ENCODE measurements at places on chromosomes 2 and 18. TPM values are rescaled to one million over a fixed set of nuclear protein-coding genes. Genes with fewer than 3 reads are reported as not detected.

GRCh38 chr2:176260689-176261088, 8.6 kb upstream of the MTX2 start:
- no peak for DNase-seq
- no peaks in the 10 kb centered on the region for H3K4me1 ChIP-seq
- H3K27me3 ChIP-seq = no peaks in the 10 kb centered on the region
- H3K27ac ChIP-seq = no peak overlapping the region
- H3K4me3 ChIP-seq = no peak overlapping the region
- no peaks in the 10 kb centered on the region for H3K36me3 ChIP-seq

DNA sequence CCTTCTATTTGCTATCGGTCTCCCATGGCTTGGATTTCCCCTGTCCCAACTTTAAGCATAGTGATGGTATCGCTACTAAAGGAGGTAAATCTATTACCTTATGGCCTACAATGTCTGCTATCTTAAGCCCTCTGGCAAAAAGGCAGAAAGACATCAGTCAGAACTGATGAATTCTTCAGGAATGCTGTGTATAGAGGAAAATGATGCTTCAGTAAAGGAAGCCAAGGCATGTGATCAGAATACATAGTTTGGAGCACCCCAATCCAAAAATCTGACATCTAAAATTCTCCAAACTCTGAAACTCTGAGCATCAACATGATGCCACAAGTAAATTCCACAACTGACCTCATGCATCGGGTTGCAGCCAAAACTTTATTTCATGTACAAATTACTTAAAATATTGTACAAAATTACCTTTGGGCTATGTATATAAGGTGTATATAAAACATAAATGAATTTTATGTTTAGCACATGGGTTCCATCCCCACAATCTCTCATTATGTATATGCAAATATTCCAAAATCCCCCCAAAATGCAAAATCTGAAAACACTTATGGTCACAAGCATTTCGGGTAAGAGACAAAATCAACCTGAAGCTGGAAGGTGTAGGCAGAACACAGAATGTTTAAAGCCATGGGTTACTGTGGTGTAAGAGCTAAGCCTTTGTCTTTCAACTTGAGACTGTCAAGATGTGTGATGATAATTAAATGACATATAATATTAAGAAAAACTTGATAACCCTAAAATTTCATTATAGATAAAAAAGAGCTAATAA, 66.2 kb downstream of the CUL3 start:
- H3K4me1 ChIP-seq = peaks cover 15% of the 10 kb centered on the region
- no peak overlapping the region for H3K4me3 ChIP-seq
- H3K36me3 ChIP-seq = no peaks in the 10 kb centered on the region
- no peak for DNase-seq
- H3K27me3 ChIP-seq = no peaks in the 10 kb centered on the region

GRCh38 chr2:18399601-18400000, 160.9 kb downstream of the RDH14 start:
- H3K27me3 ChIP-seq = no peaks in the 10 kb centered on the region
- no peak overlapping the region for H3K27ac ChIP-seq
- no peak overlapping the region for H3K4me3 ChIP-seq
- H3K36me3 ChIP-seq = no peaks in the 10 kb centered on the region

GRCh38 chr18:42338683-42339082, 383.6 kb downstream of the PIK3C3 start:
- no peaks in the 10 kb centered on the region for H3K4me1 ChIP-seq
- DNase-seq = no peak
- H3K27ac ChIP-seq = no peak overlapping the region
- H3K36me3 ChIP-seq = no peaks in the 10 kb centered on the region
- H3K4me3 ChIP-seq = no peak overlapping the region

- no peak for DNase-seq
- H3K27me3 ChIP-seq = no peaks in the 10 kb centered on the region
- H3K4me3 ChIP-seq = peak overlapping the region; percentile 68
- H3K4me1 ChIP-seq = peaks cover 7% of the 10 kb centered on the region
- H3K36me3 ChIP-seq = no peaks in the 10 kb centered on the region
These were observed 266 bp downstream of the KDM3A start for GRCh38 chr2:86441392-86441881.

DNA sequence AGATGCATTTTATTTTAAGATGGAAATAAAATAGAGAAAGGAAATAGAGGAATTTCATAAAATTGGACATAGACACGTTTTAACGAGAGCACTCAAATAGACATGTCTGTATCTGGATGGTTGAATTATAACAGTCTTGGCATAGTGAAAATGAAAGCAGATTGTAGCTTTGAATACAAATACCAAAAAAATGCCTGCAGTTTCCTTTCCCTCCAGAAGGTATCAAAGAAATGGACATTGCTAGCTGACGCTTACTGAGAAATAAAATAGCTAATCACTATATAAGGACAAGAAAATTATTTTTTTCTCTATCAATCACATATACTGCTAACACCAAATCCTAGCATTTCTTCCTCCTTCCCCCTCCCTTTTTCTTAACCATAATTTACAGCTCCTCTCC, 11.4 kb upstream of the MAPRE2 start:
- H3K4me3 ChIP-seq = peak overlapping the region; percentile 27
- no peaks in the 10 kb centered on the region for H3K36me3 ChIP-seq
- H3K4me1 ChIP-seq = no peaks in the 10 kb centered on the region
- no peaks in the 10 kb centered on the region for H3K27me3 ChIP-seq

UGT1A4 gene
- total RNA-seq = not detected

GRCh38 chr2:42246562-42246961, 77.4 kb downstream of the EML4 start:
- H3K27me3 ChIP-seq = no peaks in the 10 kb centered on the region

GRCh38 chr2:43100362-43100882, 126.0 kb downstream of the ZFP36L2 start:
- no peaks in the 10 kb centered on the region for H3K27me3 ChIP-seq
- peak overlapping the region; percentile 96 for H3K27ac ChIP-seq
- H3K4me1 ChIP-seq = no peaks in the 10 kb centered on the region
- peak overlapping the region; percentile 41 for H3K4me3 ChIP-seq

GRCh38 chr2:47206181-47206580, 51.1 kb upstream of the STPG4 start:
- no peak for DNase-seq
- no peaks in the 10 kb centered on the region for H3K4me1 ChIP-seq
- H3K36me3 ChIP-seq = no peaks in the 10 kb centered on the region
- no peaks in the 10 kb centered on the region for H3K27me3 ChIP-seq
- no peak overlapping the region for H3K4me3 ChIP-seq

GRCh38 chr2:85728883-85729824, 24.6 kb upstream of the ATOH8 start:
- no peaks in the 10 kb centered on the region for H3K27me3 ChIP-seq
- no peaks in the 10 kb centered on the region for H3K36me3 ChIP-seq
- DNase-seq = peak; percentile 80
- H3K4me3 ChIP-seq = peak overlapping the region; percentile 9
- H3K4me1 ChIP-seq = peaks cover 6% of the 10 kb centered on the region
- H3K27ac ChIP-seq = no peak overlapping the region

PTPN2 gene
- 57.1 TPM for total RNA-seq

- H3K4me3 ChIP-seq = no peak overlapping the region
- no peak for DNase-seq
- H3K27me3 ChIP-seq = no peaks in the 10 kb centered on the region
- H3K36me3 ChIP-seq = no peaks in the 10 kb centered on the region
These were observed 22.8 kb downstream of the PRKCE start for GRCh38 chr2:45674035-45674816.

GRCh38 chr18:24491927-24492834, 31.7 kb downstream of the HRH4 start:
- H3K4me3 ChIP-seq = no peak overlapping the region
- no peaks in the 10 kb centered on the region for H3K4me1 ChIP-seq
- no peak for DNase-seq
- no peak overlapping the region for H3K27ac ChIP-seq
- no peaks in the 10 kb centered on the region for H3K27me3 ChIP-seq

DNA sequence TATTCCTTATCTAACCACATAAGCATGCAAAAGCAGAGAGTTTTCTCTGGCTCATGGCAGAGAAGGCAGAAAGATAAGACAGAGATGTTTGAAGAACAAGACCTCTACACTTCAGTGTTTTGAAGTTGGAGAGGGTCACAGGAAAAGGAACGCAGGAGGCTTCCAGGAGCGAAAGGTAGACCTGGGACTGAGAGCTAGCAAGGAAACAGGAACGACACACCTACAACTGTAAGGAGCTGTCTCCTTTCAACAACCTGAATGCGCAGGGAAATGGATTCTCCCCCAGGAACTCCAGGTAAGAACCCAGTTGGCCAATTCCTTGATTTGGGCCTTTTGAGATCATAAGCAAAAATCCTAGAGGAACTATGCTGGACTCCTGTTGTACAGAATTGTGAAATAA, 746.6 kb upstream of the DDX18 start:
- no peak overlapping the region for H3K27ac ChIP-seq
- H3K27me3 ChIP-seq = no peaks in the 10 kb centered on the region
- H3K4me1 ChIP-seq = no peaks in the 10 kb centered on the region

- no peaks in the 10 kb centered on the region for H3K27me3 ChIP-seq
- no peaks in the 10 kb centered on the region for H3K4me1 ChIP-seq
These were observed 96.4 kb downstream of the MAP3K20 start for GRCh38 chr2:173171924-173172643.

- no peaks in the 10 kb centered on the region for H3K36me3 ChIP-seq
- no peak for DNase-seq
- H3K27me3 ChIP-seq = no peaks in the 10 kb centered on the region
- H3K27ac ChIP-seq = peak overlapping the region; percentile 56
- no peak overlapping the region for H3K4me3 ChIP-seq
These were observed 126.6 kb downstream of the VAPA start for GRCh38 chr18:10040287-10041011.

ABCG8 gene
- total RNA-seq = not detected

DNA sequence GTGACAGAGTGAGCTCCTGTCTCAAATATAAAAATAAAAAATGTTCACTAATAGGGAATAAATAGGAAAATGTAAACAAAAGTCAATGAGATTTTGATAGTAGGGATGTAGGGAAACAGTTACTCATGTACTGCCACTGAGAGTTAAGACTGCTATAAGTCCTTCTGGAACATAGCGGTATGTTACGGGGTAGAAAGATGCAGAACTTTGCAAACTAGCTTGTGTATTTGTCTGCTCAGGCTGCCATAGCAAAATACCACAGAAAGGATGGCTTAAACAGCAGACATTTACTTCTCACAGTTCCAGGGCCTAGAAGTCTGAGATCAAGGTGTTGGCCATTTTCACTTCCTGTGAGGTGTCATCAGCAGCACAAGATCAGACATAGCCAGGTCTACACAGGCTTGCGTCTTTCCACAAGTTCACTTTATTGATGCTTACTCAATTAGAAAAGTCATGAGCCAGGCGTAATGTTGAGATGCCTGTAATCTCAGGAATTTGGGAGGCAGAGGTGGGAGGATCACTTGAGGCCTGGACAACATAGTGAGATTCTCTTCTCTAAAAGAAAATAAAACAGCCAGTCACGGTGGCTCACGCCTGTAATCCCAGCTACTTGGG, 8.8 kb downstream of the TXNDC2 start:
- H3K4me1 ChIP-seq = no peaks in the 10 kb centered on the region
- no peaks in the 10 kb centered on the region for H3K36me3 ChIP-seq
- no peaks in the 10 kb centered on the region for H3K27me3 ChIP-seq
- no peak overlapping the region for H3K27ac ChIP-seq

CPLX4 gene
- not detected for total RNA-seq

KYNU gene
- 6.9 TPM for total RNA-seq

SERPINB3 gene
- total RNA-seq = not detected

DNA sequence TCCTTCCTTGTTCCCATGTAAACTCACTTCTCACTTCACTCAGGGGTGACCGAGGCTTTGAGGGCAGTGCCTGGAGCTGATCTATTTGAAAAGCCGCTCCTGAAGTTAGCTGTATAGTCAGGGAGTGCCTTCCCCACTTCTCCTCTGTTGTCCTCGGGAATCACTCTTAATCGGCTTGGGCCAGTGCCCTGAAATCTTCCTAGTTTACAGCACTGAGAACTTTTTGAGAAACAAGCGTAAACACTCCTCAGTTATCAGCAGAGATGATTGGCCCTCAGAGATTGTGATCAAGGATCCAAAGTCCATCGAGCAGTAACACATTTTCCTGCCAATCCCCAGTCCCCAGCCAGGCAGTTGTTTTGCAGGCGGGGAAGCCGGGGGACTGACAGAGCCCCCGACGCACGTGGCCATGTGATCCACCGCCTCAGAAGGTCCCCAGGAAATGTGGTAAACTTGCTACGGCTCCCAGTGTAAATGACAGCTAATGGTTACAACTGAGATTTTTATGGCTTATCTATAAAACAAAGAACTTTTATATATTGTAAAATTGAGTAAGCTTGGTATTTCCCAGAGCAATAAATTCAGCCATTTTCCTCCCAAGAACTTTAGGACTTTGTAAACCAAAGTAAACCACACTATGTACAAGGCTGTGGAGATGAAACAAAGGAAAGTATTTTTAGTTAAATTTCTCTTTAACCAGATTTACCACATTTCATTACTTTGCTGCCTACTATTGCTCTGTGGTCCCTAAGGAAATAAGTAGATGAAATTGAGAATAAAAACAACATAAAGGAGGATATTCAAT, 53.5 kb downstream of the C18orf63 start:
- no peak overlapping the region for H3K4me3 ChIP-seq
- no peak for DNase-seq
- H3K4me1 ChIP-seq = no peaks in the 10 kb centered on the region
- H3K36me3 ChIP-seq = no peaks in the 10 kb centered on the region

- no peaks in the 10 kb centered on the region for H3K4me1 ChIP-seq
- H3K36me3 ChIP-seq = no peaks in the 10 kb centered on the region
- no peaks in the 10 kb centered on the region for H3K27me3 ChIP-seq
- no peak overlapping the region for H3K4me3 ChIP-seq
- no peak overlapping the region for H3K27ac ChIP-seq
- DNase-seq = no peak
These were observed 265.1 kb upstream of the TNP1 start for GRCh38 chr2:217125014-217125413.

HJURP gene
- not detected for total RNA-seq

DNA sequence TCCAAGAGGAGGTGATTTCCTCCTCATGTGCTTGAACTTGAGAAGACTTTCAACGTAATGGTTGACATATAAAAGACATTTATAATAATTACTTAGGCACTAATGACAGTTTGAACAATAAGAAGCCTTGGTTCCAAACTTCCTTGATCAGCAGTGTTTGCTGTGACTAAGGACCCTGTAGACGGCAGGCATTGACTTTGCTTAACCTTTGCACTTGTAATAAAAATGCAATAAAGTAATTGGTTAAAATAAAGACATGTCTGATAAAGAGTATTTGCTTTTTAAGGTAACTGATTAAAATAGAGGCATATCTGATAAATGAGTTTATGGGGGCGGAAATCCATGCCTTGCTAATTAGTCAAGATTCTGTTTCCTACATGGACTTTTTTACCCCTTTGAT, 82.2 kb upstream of the ST8SIA3 start:
- no peaks in the 10 kb centered on the region for H3K4me1 ChIP-seq
- no peaks in the 10 kb centered on the region for H3K36me3 ChIP-seq
- no peak for DNase-seq
- H3K27ac ChIP-seq = no peak overlapping the region
- no peak overlapping the region for H3K4me3 ChIP-seq

All from breast epithelium (tissue), 4 donors.